Upper lobe of left lung (tissue), 6 donors: ENCODE measurements at places on chromosomes 2 and 18. TPM values are rescaled to one million over a fixed set of nuclear protein-coding genes. Genes with fewer than 3 reads are reported as not detected.

DNA sequence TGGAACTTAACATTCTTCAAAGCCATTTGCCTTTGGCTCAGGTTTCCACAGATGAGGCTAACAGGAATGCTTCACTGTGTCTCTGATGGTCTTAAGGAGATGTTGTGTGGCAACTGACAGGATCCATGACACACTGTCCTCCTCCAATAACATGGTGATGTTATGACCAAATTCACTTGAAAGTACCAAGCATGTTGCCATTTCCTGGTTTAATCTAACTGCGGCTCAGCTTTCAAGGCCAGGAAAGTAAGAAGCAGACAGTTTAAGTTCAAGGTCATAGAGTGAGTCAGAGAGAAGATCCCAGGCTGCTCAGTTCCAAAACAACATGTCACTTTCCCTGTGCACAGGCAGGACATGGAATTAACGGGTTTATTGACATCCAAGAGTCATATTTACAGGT lies 513.6 kb downstream of the STK39 start:
- no peaks in the 10 kb centered on the region for H3K27me3 ChIP-seq
- no peak overlapping the region for H3K4me3 ChIP-seq
- DNase-seq, result no peak

DNA sequence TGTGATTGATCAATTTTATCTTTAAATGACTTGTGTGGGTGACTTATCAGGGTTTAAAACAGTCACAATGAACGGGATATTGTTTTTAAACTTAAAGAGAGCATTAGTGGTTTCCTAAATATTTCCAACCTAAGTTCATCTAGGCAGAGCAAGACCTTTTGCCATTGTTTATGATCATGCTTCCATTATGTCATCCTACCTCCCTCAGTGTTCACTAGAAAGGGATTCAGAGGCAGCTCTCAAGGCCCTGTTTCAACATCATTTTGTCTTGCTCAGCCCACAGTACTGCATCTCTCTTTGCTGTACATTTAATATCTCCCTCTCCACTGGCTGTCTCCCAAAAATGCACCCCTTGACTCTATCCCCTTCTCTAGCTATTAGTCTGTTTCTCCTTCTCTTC lies 21.5 kb upstream of the PELI1 start:
- H3K27ac ChIP-seq, result no peak overlapping the region
- no peak for DNase-seq
- no peaks in the 10 kb centered on the region for H3K27me3 ChIP-seq
- no peak overlapping the region for H3K4me3 ChIP-seq
- H3K36me3 ChIP-seq, result no peaks in the 10 kb centered on the region
- H3K4me1 ChIP-seq, result no peaks in the 10 kb centered on the region

DNA sequence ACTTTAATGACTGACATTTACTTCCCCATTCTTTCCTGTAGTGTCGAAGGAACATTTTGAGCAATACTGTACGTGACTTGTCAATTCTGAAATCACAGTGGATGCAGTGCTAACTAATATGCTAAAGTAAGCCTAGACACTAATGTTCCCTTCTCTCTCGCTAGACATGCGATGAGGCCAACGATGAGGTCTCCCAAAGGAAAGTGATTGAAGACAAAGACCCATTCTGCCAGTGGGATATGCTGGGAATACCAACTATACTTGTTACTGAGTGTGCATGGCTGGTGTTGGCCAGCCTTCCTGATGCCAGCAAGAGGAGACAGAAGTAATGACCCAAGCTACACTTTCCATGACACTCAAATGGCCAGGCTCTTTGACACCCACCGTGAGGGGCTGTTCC lies 2.5 kb upstream of the SERPINE2 start:
- H3K27ac ChIP-seq, result no peak overlapping the region
- DNase-seq, result no peak
- no peak overlapping the region for H3K4me3 ChIP-seq
- H3K4me1 ChIP-seq, result peaks cover 12% of the 10 kb centered on the region
- no peaks in the 10 kb centered on the region for H3K36me3 ChIP-seq

The NEU2 gene
- not detected for total RNA-seq
